ENCODE measurements at places on chromosomes 3 and 15.

DNA sequence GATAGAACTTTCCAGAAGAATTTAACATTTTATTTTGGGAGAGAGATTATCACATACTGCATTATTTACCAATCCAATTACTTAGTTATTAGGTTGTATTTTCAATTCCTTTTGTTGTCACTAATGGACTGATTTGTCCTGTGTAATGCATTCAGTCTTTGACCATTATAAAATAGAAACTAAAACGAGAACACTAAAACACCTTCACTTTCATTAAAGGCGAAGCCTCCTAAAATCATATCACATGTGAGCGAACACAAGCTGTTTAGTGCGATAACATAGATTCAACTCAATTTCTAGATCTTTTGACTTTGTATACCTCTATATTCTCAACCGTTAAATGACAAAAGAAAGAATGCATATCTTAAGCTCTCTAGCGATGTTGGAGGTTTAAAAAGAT lies 253.4 kb downstream of the VGLL3 start:
- no peak for DNase-seq

DNA sequence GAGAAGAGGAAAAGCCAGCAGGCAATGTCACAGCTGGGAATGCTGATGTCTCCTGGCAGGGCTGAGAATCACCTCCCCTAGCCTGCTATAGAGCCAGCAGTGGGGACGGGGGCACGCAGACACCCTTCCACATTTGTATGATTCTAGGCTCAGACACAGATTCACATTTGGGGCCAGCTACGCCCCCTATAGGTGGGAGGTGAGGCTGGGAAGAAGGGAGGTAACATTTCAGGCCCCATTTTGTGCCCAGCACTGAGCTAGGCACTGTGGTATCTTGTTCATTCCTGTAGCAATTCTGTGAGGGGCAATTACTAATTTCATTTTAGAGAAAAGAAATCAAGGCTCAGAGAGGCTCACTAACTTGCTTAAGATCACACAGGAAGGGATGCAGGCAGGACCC lies 15.9 kb upstream of the ACAD9 start:
- DNase-seq = no peak

DNA sequence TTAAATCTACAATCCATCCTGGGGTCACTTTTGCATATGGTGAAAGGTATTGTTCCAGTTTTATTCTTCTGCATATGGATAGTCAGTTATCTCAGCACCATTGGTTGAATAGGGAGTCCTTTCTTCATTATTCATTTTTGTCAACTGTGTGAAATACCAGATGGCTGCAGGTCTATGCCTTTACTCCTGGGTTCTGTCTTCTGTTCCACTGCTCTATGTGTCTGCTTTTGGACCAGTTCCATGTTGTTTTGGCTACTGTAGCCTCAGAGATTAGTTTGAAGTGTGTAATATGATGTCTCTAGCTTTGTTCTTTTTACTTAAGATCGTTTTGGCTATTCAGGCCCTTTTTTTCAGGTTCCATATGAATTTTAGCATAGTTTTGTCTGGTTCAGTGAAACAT lies 795.8 kb downstream of the OTOL1 start:
- DNase-seq = no peak

DNA sequence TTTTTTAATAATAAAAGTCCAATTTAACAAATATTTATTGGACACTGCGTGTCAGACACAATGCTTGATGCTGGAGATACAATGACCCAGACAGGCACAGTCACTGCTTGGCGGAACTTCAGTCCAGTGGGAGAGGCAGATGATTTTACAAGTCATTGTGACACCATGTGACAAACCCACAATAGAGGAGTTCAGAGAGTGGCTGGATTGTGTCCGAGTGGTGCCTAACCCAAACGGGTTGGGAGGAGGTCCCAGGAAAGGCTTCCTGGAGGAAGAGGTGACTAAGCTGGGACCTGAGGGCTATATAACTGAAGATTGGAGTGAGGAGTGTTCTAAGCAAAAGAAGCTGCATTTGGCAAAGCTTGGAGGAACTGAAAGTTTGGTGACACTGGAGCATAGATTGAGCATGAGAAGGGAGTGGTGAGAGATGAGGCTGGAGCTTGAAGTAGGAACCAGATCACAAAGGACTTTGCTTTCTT lies 41.4 kb downstream of the CRTC3 start:
- DNase-seq = no peak

- DNase-seq = no peak
Measured at GRCh38 chr3:139774560-139775302, 97.0 kb upstream of the NMNAT3 start.

GRCh38 chr15:100559330-100559729 lies 30.6 kb upstream of the CERS3 start:
- DNase-seq = no peak

- DNase-seq = no peak
Measured at GRCh38 chr3:17357035-17357710, 385.3 kb downstream of the TBC1D5 start.

GRCh38 chr3:98530676-98531075 lies 1.1 kb upstream of the GPR15 start:
- no peak for DNase-seq

DNA sequence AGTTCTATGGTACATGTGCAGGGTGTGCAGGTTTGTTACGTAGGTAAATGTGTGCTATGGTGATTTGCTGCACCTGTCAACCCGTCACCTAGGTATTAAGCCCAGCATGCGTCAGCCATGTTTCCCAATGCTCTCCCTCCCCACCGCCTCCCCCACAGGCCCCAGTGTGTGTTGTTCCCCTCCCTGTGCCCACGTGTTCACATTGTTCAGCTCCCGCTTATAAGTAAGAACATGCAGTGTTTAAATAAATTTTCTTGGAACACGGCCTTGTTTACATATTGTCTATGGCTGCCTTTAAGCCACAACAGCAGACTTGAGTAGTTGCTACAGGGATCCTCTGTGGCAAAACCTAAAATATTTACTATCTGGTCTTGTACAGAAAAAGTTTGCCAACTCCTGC lies 41.3 kb upstream of the CORO2B start:
- no peak for DNase-seq

GRCh38 chr15:60697750-60698149 lies 218.8 kb upstream of the ICE2 start:
- no peak for DNase-seq

GRCh38 chr3:73868688-73869315 lies 244.1 kb upstream of the PDZRN3 start:
- no peak for DNase-seq

DNA sequence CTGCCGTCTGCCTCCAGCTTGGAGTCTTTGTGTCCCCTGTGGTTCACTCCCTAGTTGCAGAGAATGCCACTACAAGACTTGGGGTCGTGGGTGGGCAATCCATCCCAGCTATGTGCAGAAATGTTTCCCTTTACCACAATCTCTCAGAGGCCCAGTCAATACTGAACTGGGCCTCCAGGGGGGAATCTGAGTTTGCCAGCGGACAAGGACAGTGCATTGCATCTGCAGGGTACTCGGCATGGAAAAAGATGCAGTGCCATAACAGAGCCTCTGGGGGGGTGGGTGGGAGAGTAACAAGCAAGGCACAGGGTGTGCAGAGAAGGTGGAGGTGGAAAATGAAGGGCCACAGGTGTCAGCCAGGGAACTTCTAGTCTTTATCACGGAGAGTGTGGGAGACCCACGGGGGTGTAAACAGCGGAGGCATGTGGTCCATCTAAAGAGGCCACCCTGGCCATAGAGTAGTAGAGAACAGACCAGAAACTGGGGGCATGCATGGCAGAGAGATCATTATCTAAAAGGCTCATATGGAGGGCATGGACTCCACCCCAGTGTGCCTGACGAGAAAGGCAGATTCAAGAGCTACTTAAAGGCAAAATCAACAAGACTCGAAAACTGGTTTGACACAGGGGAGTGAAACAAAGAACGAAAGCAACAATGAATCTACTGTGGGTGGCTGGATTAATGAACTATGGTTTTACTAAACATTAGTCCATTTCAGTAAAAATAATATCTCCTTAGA lies 182.4 kb downstream of the ANXA2 start:
- DNase-seq = no peak

DNA sequence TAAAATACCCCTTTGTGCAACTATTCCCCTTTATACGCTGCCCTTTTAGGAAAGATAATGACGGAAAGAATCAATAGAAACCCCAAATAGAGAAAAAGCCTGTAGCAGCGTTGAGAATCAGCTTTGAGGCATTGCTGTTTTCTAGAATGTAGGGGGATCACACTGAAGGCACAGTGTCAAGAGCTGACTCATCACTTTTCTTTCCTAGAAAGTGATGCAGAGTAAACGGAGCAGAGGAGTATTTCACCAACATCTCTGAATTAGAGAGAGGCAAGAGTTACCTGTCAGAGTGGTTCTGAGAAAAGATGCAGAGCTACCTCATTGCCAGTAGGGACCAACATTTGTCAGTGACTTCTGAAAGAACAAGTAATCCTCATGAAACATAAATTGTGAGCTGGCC lies 269.8 kb upstream of the TMC3 start:
- no peak for DNase-seq

- no peak for DNase-seq
Measured at GRCh38 chr3:151213881-151214280, 10.9 kb upstream of the GPR171 start.

- DNase-seq = no peak
Measured at GRCh38 chr3:65889707-65890099, 149.0 kb downstream of the MAGI1 start.

DNA sequence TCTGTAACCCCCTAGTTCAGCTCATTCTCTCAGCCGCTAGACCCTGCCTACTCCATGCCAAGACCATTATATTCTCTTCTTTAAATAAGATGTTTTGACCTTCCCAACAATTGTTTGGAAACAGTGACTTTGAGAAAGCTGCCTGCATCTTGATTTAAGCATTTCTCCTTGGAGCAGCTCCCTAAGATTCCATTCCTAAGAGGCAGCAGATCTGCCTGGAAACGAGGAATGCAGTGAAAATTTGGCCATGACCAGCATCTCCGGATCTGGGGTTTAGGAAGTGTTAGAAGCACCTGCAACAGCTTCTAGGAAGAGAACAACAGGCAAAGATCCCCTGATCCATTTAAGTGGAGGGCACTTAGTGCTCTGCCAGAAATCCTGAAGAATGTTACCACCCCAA lies 235.7 kb downstream of the NTRK3 start:
- no peak for DNase-seq

GRCh38 chr15:45183511-45183910 lies 4.3 kb downstream of the SHF start:
- no peak for DNase-seq

GRCh38 chr15:37143351-37143750 lies 43.0 kb upstream of the MEIS2 start:
- DNase-seq = no peak

DNA sequence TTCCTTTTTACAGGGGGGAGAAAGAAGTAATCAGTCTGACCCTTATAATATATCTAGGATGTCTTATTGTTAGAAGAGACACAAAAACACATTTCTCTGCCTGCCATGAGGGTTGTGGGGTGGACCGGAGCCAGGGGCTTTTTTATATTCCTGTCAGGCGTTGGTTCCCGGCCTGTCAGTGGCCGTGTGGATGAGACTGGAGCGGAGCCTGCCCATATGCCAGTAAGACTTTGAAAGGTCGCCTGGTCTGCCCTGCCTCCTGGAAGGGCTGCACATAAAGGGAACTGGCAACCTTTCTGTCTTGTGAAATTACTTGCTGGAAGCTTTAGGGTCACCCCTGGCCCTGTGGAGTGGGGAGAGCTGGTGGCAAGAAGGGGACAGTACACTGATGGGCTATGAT lies 34.7 kb downstream of the MAP3K13 start:
- no peak for DNase-seq

DNA sequence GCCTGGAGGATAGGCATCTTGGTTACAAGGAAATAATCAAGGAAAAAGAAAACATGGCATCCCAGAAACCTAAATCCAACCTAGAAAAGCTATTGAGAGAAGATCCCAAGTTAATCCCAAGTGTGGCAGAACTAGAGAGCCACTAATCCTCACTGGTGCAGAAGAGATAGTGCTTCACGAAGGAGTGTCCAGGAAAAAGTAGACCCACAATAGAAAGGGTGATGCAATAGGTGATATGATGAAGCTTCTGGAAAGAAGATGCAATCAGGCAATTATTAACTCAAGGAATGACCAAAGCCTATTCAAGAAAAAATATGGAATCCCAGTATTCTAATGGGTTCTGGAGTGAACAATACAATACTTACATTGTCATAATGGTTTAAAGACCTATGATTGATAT lies 95.2 kb downstream of the AQP9 start:
- no peak for DNase-seq

DNA sequence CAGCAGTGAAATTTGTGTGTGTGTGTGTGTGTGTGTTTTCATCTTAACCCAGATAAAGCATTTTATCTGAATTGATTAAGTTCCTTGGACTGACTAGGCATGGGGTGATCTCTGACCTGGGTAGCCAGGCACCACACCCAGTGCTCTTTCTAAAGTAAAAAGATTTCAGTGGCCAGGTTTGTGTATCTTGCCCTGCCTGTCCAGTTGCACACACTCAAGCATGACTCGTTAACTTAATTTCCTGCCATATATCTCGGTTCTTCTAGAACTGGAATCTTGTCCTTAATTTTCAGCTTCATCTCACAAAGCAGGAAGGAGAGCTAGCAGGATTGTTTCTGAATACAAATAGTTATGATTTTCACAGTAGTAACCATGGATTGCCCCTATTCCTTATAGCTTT lies 17.0 kb downstream of the TM4SF18 start:
- no peak for DNase-seq

GRCh38 chr3:152298393-152299248 lies 29.9 kb downstream of the MBNL1 start:
- DNase-seq = peak; percentile 65

GRCh38 chr15:90049030-90049429 lies 47.9 kb downstream of the ZNF710 start:
- DNase-seq = no peak

DNA sequence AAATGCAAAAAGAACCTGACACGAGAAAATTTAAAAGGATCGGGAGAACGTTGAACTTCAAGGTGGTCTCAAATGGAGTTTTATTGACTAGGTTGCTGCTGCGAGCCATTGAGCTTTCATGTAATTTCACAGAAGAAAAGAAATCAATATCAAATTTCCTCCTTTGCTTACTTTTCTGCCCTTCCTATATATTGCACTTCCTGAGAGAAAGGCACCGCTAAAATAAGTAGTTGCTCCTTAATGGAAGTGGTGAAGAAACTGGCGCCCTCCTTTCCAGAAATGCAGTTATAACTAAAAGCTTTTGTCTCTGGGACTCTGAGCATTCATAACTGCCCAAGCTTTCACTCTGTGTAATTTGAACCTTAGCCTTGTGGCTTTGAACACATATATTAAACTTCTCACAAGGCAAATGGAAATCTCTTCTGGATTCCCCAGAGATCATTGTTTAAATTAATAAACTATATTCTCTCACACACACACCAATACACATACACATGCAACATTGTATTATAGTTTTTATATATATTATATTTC lies 13.4 kb downstream of the EID1 start:
- no peak for DNase-seq

DNA sequence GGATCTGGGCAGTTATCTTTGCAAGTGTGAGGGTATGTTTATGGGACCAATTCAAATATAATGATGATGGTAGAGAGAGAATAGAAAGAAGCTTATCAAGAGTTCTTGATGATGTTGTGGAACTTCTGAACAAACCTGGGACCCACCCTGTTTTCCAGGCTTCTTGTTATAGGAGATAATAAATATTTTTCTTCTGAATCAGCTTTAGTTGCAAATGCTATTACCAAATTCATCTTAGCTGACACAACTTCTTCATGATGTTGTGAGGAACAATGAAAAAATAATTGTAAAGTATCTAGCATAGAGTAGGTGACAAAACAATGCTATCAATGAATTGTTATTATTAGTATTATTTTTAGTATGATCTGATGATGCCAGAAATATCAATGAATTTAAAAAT lies 43.5 kb upstream of the PTX3 start:
- DNase-seq = no peak
